Brain (organoid and tissue), 16 donors: ENCODE measurements at places on chromosomes 4 and X. TPM values are rescaled to one million over a fixed set of nuclear protein-coding genes. Genes with fewer than 3 reads are reported as not detected.

The ABHD18 gene
- 2.5 TPM for polyA plus RNA-seq

The NKRF gene
- polyA plus RNA-seq, result 12.5 TPM

The EDA gene
- 0.76 TPM for polyA plus RNA-seq

The GAB3 gene
- 0.59 TPM for polyA plus RNA-seq

- DNase-seq, result no peak
Measured at GRCh38 chr4:117971403-117971802, 62.9 kb upstream of the NDST3 start.

- DNase-seq, result no peak
Measured at GRCh38 chrX:19368576-19368975, 24.8 kb downstream of the PDHA1 start.

- peak; percentile 44 for DNase-seq
Measured at GRCh38 chr4:153759407-153760316, at the start of gene RNF175. Gene RNF175 (minus strand): TSS chr4:153760024. CDS start chr4:153759862, 162 bp downstream.

- no peak for DNase-seq
Measured at GRCh38 chrX:134981910-134982309, 8.9 kb upstream of the SMIM10 start.

DNA sequence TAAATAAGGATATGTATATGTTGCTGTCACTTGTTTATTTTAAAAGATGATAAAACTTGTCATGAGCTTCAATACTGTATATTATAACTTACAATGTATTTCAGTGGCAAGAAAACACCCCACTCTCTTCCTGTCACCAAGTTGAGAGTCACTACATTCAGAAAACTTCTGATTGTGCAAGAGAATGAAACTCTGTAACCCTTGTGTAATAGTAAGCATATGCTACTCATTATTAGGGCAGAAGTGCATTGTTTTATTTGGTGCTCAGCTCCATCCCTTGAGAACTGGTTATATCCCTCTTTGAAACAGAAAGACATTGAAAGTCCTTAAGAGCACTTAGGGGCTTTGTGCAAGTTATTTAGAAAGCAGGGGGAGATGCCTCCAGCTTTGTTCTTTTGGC lies 594.5 kb downstream of the ARAP2 start:
- DNase-seq, result no peak

- peak; percentile 21 for DNase-seq
Measured at GRCh38 chrX:46978341-46979291, 66.4 kb downstream of the JADE3 start.

DNA sequence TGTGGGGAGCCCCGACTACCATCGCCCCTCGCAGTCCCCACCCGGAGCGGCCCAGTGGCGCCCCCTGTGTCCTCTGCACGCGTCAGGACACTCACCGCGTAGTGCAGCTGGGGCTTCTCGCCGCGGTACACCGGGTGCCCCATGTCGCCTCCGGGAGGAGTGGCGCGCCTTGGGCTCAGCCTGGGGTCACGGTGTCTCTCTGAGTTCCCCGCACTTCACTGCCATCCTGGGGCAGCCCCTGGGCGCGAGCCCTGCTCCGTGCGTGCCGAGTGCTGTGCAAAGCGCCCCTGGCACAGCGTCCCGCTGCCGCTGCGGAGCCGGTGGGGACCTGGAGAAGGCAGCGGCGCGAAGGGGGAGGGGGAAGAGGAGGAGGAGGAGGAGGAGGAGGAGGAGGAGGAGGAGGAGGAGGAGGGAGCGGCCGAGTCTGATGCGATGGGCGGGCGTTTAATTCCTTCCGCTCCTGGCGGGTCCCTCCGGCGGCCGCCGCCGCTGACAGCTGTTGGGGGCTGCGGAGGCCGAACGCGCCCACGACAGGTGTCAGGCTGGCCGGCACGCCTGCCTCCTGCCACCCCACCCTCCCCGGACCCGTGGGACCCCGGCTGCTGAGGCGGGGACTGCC lies 134.3 kb downstream of the AMELX start:
- peak; percentile 25 for DNase-seq
